ENCODE measurements at places on chromosomes 1 and 21. TPM values are rescaled to one million over a fixed set of nuclear protein-coding genes. Genes with fewer than 3 reads are reported as not detected.

KCNJ15 gene
- total RNA-seq: 0.80 TPM

PDPN gene
- total RNA-seq: not detected

DNA sequence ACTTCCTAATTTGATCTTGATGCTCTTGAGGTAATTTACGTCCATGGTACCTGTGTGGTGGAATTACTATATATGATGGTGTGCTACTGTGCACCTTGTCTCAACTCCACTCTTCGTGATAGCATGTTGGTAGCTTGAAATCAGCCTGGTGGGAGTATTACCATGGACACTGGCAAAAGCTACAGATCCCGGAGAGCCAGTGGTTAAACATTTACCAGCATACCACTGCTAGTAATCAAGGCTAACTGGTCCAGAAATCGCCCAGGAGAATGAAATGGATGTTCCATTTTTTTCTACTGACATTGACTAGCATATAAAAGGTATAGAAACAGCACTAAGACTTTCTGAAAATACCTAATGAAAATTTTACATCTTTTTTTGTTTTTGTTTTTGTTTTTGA is 30.6 kb downstream of the ELK4 start:
- no peak for DNase-seq

DNA sequence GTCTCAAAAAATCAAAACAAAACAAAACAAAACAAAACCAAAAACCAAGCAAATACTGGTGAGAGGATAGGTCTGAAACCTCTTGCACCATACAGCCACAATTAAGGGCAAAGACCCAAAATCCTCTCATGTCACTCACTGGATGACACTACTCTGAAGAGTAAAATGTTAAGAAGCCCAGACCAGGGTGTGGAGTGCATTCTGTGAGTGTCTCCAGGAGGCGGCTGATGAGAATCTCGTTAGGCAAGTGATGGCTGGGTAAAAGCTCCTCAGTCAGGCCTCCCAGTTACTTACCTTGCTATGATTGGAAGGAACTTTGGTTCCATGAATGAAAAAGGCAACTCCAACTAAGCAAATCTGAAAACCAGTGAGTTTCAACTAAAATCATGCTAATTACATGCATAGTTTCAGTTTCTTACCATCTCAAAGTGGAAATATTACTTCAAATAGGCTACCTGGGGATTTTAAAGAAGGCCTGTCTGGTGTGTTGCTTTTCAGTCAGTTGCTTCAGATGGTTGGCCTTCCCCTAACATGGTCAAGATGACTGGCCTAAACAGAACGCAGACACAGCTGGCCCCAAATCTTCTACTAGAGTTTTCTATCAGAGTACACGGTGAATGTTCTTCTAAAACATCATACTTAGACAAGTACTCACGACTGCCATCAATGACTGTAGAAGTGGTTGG is 95.1 kb downstream of the KIAA0319L start:
- no peak for DNase-seq

BCL2L15 gene
- total RNA-seq: 0.59 TPM

SPRR2G gene
- not detected for total RNA-seq

- no peak for DNase-seq
Measured at GRCh38 chr1:194548071-194548470, 1361.7 kb upstream of the B3GALT2 start.

GRCh38 chr21:34504595-34504994 is 7.4 kb downstream of the KCNE1 start:
- no peak for DNase-seq

DNA sequence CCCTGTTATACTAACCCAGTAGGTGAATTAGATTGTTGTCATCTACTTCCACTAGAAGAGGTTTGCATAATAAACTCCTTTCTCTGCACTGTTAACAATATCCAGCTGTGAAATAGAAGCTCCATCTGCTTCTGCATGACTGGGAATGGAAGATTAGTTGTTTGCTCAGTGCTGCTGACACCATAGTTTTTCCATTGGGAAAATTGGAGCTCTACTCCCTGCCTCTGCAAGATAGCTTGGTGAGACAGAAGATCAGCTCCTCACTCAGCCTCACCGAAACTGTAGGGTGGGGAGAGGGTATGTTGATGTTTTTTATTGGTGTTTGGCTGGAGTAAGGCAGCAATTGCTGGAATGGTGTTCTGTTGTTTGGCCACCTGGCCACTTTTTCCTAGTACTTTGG is 331.6 kb upstream of the ADAMTS5 start:
- DNase-seq: no peak

HSD3B2 gene
- total RNA-seq: not detected

F5 gene
- not detected for total RNA-seq

S100A9 gene
- total RNA-seq: not detected

GBP4 gene
- total RNA-seq: 0.29 TPM

GRCh38 chr1:156627313-156627880 is 8.2 kb downstream of the HAPLN2 start:
- peak; percentile 60 for DNase-seq

KCNJ9 gene
- total RNA-seq: not detected

- no peak for DNase-seq
Measured at GRCh38 chr1:200911361-200911760, 16.7 kb downstream of the INAVA start.

KCNK1 gene
- total RNA-seq: not detected

CADM3 gene
- total RNA-seq: 0.13 TPM

CRP gene
- not detected for total RNA-seq

CAPN8 gene
- not detected for total RNA-seq

PLCH2 gene
- 0.08 TPM for total RNA-seq

NBPF26 gene
- total RNA-seq: 15.3 TPM

DNA sequence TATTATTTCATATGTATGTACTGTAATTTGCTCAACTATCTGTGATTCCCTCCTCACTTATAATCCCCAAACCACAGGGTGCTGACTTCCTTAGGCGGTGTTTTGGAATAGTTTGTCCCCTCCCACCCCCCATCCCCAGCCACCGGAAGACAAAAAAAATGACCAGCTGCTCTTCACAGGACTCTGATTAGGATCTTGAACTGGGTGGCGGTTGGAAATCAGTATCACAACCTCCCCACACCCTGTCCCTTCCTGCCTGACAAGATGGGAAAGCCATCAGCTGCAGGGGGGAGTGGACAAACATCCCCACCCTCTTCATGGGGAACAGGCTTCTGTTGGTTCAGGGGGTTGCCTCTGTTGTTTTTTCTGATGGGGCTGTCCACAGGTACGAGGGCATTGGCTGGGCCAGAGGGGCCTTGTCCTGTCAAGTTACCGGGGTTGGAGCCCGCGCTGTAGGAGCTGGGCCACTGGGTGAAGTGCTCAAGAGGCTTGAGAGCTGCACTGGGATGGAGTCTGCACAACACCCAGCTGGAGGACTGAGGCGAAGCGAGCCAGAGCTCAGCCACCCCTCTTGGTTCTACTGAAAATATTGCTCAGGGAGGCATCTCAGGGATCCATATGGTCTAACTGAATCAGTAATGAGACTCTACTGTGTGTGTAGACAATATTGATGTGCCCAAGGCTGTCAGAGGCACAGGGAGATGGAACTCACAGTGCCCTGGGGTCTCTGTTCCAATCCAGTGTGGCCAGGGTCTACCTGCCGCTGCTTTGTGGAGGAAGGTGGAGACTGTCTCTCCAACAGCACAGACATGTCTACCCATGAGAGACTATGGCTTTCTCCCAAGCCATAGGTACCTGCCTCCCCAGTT is 28.2 kb downstream of the NAV1 start:
- DNase-seq: no peak

DNA sequence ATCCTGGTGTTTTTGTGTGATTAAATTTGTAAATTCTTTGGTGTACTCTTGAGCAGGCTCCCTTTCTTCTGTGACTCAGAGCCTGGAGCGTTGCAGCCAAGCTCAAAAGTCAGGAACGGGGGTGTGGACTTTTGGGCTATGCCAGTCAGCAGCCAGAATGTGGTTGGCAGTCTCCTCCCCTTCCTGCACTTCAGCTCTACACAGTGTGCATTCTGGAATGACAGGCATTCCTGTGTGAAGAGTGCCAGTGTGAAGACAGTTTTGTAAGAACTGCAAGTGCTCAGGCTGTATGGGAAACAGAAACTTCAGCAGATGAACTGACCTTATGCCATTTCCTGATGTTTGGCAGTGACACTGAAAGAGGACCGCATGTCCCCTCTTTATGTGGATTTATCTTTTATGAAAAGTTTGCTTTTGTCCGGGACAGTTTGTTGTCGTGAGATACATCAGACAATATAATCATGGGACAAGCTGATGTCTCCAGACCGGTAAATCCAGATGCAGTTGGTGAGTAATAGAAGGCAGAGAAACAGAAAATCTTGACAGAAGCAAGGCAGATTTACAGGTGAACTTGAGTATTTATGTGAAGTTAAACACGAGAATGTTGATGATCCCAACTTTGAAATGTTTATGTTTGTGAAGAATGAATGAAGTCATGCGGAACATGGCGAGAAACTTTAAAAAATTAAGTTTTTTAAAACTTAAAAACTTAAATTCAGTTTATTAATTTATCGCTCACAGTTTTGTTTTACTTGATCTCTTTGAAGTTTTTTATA is 67.7 kb upstream of the RCC1 start:
- DNase-seq: peak; percentile 91

C1orf210 gene
- total RNA-seq: not detected

ITLN2 gene
- total RNA-seq: not detected

MIER1 gene
- total RNA-seq: 33.4 TPM

- DNase-seq: peak; percentile 30
Measured at GRCh38 chr1:91783423-91784170, 102.4 kb downstream of the TGFBR3 start.

GRCh38 chr1:51912881-51913280 is 34.4 kb upstream of the NRDC start:
- DNase-seq: no peak

ERICH3 gene
- not detected for total RNA-seq

- no peak for DNase-seq
Measured at GRCh38 chr1:41161846-41162245, 80.3 kb downstream of the SCMH1 start.

IL22RA1 gene
- not detected for total RNA-seq

- no peak for DNase-seq
Measured at GRCh38 chr1:92571578-92571977, 84.9 kb upstream of the GFI1 start.

GRCh38 chr1:55000110-55001085 is 1.7 kb downstream of the BSND start:
- no peak for DNase-seq

SYPL2 gene
- total RNA-seq: 16.0 TPM

- DNase-seq: no peak
Measured at GRCh38 chr1:198086051-198086745, 70.6 kb upstream of the NEK7 start.

DNA sequence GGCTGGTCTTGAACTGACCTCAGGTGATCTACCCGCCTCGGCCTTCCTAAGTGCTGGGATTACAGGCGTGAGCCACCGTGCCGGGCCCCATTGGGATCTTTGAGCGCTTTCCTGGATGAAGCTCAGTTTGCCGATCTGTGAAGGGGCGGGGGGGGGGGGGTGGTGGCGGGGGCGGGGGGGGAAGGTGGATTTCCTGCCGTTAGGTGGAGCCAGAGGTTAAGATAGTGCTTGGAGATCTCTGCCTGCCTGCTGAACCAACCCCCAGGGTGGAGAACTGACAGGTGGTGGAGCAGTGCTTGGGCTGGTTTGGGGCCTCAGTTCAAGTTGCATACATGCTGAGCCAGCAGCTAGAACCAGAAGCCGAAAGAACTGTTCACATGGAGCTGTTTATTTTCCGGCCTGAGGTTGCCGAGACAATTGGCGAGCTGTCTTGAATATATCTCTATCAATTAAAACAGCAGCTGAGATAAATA is 1.7 kb downstream of the TMCC2 start:
- DNase-seq: peak; percentile 26

HTR6 gene
- total RNA-seq: not detected

GLIS1 gene
- 1.9 TPM for total RNA-seq

DNA sequence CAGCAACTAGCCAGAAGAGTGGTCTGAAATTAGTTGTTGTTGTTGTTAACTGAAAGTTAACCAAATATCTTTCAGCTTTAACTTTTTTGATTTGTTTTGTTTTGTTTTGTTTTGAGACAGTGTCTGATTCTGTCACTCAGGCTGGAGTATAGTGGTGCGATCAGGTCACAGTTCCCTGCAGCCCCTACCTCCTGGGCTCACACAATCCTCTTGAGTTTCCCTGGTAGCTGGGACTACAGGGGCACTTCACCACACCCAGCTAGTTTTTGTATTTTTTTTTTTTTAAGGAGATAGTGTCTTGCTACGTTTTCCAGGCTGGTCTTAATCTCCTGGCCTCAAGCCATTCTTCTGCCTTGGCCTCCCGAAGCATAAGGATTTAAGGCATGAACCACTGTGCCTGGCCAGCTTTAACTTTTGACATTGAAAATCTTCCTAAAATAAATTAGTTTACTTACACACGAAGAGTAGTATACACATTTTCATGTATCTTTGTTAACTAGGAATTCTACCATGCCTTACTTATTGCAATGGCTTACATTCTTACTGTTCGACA is 45.0 kb downstream of the GNG12 start:
- DNase-seq: no peak

DNA sequence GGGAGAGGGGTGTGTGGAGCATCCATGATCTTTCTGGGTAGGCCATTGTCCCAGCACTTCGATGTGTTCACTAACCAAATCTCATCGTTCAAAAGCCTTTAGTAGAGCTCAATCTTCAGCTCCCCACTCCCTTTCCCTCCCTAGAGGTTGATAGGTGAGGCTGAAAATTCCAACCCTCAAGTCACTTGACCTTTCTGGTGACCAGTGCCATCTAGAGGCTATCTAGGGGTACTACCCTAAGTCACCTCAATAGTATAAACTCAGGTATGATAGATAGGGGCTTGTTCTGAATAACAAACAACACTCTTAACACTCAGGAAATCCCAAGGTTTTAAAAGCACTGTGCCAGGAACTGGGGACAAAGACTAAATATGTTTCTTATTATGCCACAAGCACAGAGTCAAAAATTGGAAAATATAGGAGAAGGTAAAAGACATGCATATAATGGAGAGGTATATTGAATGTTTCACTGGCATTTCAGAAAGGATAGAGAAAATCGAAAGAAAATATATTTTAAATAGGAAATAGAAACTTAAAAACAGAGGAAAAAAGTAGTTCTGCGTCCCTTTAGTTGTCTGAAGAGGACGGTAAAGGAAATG is 42.9 kb upstream of the CD53 start:
- DNase-seq: no peak

DNA sequence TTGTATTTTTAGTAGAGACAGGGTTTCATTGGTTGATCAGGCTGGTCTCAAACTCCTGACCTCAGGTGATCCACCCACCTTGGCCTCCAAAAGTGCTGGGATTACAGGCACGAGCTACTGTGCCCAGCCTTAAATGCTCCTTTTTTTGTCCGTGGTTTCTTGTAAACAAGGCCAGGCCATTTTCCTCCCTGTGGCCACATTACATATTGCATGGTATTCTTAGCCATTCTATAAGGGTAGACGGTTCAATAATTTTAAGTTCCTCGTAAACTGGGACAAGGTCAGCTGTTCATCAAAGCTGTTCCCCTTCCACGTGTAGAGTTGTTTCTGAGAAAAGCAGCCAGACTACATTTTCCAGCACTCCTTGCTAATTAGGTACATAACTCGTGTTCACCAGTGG is 10.3 kb upstream of the LUZP1 start:
- no peak for DNase-seq

All from HFFc6 (cell line).